ENCODE measurements at places on chromosomes 5 and 9.

DNA sequence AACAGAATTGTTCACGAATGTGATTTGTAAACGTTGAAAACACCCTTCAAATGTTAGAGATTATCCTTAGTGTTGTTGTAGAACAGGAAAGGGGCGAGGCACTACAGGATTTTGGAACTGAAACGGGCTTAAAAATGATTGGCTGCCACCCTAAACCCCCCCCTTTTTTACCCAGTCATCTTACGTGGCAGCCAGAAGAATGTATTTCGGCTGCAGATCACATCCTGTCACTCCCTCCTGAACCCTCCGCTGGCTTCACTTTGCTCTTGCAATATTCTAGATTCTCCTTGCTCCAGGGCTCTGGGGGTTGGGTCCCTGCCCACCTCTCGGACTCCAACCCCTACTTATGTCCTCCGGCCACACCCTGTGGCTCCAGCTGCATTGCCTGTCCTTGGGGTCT, 13.9 kb upstream of the UNC5A start:
- no peak for DNase-seq

GRCh38 chr5:134714120-134714519, 24.2 kb upstream of the CAMLG start:
- no peak for DNase-seq

DNA sequence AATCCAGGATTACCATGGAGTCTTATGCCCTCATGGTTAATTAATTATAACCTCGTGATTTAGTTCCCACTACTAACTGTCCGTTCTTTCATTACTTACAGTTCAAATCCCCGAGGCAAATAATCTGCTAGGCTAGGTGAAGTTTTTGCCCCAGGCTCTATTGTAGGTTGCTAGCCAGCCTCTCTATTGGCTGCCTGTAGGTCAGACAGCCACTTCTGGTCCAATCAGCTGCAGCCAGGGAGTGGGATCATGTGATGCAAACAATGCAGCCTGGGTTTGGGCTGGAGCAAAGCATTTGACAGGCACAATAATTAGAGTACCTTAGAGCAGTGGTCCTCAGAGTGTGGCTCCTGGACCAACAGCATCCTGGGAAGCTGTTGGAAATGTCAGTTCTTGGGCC, 17.7 kb downstream of the TMEM252 start:
- DNase-seq = no peak

- no peak for DNase-seq
Measured at GRCh38 chr9:95065224-95065623, 252.3 kb downstream of the FANCC start.

DNA sequence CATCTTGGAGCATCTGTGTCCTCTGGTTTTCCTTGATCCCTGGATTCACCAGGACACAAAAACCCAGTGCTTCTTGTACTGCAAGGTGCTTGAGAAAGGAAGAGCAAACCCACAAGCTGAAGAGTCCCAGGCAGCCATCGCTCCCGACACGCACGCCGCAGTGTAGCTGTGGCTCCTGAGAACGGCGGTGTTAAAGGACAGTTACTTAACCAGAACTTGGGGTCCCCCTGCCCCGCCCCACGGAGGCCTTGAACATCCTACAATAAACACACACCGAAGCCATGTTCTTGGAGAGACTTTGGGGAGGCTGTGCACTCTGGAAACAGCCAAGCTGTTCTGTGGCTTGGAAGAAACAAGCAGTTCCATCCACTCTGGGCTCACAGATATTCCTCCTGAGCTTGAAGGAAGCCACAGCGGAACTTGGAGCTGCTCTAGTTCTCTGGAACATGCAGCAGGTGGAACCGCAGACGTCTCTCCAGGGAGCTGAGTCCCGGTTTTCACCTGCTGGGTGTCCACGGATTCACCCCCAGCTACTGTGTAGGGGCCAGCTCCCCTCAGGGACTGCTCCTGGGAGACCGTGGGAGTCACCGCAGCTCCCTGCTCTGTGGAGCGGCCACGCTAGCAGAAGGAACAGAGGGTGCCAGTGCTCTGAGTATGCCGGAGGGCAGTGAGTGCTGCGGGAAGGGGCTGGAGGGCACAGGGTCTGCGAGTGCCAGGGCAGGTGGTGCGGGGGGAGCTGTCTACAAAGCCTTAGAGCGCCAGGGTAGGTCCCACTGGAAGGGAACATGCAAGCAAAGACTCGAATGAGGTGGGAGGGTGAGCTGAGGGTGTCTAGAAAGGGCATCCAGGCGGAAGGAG, 107.3 kb downstream of the ADAMTS2 start:
- no peak for DNase-seq

DNA sequence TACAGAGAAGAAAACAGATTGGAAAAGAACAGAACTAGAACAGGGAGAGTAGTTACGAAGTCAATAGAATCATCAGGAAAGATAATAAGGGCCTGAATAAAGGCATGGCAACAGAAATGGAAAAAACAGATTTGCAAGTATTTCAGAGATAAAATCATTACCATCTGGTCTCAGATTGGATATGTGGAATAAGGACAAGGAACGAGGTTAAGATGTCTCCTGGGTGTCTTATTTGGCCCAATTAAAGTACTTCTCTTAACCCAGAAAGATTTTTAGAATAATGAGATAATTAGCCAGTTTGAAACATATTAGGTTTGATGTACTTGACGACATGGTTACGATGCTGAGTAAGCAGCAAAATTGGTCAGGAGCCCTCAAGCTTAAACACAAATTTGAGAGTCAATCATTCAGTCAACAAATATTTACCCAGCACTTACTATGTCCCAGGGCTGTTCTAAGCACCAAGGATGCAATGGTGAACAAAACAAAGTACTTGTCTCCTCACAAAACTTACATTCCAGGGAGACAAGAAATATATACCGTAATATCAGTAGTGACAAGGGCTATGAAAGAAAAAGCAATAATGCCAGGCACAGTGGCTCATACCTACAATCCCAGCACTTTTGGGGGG, 18.3 kb downstream of the RICTOR start:
- DNase-seq = no peak

DNA sequence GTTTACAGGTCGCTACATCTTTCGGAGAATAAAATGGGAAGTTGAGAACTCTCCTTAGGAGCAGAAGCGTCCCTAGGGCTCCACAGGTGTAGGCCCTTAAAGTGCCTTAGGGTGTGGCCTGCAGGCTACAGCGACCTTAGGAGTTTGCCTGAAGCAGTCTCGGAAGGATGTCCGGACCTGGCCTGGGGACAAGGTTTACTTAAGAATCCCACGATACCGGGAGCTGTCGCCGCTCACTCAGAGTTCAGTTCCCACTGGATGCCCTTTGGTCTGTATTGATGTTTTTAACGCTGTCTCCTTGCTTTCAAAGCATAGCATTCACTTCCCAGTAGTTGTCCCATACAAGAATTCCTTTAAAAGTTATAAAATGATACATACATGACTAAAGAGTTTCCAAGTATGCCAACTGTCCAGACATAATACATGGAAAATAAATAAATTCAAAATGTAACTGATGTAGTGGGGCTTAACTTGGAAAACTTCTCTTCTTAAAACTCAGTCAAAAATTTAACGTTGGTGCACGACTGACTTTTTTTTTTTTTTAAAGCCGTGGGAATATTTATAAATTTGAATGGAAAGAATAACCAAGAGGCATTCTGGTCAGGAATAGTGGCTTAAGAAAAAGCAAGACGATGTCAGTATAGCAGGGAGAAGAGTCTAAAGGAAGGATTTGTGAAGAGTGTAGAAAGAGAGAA, 848 bp downstream of the RAD50 start:
- DNase-seq = no peak

- no peak for DNase-seq
Measured at GRCh38 chr5:180212363-180213255, 3.6 kb upstream of the RASGEF1C start.

- DNase-seq = no peak
Measured at GRCh38 chr9:97852001-97852398, 1.0 kb upstream of the FOXE1 start.

DNA sequence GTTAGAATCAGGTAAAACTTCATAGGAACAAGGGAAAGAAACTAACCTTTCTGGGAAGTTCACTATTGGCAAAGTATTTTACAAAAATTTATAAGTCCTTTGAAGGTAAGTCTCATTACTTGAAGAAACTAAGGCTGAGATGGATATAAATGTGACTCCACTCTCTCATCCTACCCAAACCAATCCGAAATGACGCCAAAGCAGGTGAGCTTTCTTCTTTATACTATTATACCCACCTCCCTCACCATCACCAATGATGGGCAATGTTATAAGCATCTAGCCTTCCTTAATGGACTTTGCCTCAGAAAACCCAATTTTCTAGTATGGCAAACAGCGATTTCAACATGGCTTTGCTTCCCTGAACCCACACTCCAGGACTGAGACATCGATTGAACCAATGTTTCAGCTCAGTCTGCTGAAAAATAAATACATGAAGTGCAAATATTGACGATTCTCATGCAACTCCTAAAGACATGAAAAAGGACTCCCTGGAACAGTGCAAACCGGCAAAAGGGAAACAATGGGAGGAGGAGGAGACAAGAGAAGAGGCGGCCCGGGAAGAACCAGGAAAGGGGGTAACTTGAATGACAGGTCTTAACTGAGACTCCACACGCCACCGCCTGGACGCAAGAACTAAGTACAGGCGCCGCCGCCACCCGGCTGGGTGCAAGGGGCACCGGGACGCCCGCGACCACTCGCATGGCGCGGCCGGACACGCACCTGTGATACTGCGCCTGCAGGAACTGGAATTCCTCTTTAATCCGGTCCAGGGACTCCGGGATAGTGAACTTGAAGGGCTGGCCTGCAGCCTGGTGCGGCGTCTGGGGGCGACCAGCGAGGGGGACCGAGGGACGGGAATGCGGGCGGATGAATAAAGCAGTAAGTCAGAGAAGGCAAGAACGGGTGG, 2.5 kb downstream of the TLE1 start:
- no peak for DNase-seq

- DNase-seq = no peak
Measured at GRCh38 chr5:93570294-93571113, 10.5 kb downstream of the NR2F1-AS1 start.

- no peak for DNase-seq
Measured at GRCh38 chr5:56985936-56986625, 34.2 kb upstream of the MIER3 start.

DNA sequence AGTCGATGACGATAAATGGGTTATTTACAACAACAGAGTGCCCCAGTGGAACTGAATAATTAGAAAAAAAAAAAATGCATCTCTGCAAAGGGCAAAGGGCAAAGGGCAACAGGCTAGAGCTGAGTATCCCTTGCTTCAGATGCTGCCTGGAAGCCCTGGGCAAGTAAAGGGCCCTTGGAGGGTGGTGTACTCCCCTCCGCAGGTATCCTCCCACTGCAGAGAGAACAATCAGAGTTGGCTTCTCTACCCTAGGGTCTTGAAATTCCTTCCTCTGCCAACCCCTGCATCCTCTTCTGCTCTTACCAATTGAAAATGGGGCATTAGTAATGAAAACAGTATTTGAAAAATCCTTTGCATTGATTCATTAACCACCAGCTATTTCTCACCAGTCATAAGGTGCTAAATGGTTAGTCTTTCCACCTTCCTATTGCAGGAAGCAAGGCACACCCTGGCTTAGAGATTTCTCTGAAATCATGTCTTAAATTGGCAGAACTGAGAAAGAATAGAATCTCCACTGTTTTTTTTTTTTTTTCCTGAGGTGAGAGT, 122.6 kb downstream of the SEMA6A start:
- no peak for DNase-seq

DNA sequence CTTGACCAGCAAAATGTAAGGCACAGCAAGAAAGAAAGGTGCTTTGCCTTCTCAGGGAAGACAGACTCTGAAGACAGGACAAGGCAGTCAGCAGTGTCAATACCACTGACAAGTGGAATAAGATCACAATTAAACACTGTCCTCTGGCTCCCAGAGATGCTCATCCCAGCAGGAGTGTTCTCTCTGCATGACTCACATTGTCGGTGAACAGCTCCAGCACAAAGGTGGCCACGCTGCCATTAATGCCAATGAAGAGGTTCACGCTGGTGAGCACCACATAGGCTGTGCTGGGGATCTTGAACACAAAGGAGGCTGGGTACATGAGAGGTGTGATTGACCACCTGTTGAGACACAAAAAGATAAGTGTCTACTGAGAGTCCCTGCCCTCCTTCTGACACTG, 31.9 kb downstream of the NIPSNAP3B start:
- DNase-seq = no peak

GRCh38 chr5:71751422-71751821, 32.3 kb downstream of the CARTPT start:
- no peak for DNase-seq

GRCh38 chr9:91951944-91952520, 2.0 kb upstream of the ROR2 start:
- DNase-seq = no peak

DNA sequence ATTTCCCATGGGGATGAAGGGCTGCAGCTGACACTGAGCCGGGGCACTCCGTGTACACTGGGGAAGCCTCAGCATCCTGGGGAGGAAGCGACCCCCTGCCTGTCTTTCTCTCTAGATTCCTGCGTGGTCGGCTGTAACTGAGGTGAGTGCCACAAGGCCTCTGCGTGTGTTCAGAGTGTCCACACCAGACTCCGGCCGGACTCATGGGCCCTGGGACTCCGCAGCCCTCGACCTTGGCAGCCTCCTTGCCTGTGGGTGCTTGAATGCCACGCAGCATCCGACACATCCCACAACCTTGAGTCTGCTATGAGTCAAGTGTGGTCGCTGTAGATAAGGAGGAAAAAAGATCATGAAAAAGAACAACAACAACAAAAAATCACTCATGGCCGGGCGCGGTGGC, 23.4 kb downstream of the PAEP start:
- no peak for DNase-seq

GRCh38 chr5:98460536-98460935, 312.9 kb upstream of the RGMB start:
- DNase-seq = no peak

- no peak for DNase-seq
Measured at GRCh38 chr9:84277646-84278045, 62.9 kb downstream of the SLC28A3 start.

GRCh38 chr9:134526584-134527477, 114.8 kb upstream of the COL5A1 start:
- DNase-seq = no peak

DNA sequence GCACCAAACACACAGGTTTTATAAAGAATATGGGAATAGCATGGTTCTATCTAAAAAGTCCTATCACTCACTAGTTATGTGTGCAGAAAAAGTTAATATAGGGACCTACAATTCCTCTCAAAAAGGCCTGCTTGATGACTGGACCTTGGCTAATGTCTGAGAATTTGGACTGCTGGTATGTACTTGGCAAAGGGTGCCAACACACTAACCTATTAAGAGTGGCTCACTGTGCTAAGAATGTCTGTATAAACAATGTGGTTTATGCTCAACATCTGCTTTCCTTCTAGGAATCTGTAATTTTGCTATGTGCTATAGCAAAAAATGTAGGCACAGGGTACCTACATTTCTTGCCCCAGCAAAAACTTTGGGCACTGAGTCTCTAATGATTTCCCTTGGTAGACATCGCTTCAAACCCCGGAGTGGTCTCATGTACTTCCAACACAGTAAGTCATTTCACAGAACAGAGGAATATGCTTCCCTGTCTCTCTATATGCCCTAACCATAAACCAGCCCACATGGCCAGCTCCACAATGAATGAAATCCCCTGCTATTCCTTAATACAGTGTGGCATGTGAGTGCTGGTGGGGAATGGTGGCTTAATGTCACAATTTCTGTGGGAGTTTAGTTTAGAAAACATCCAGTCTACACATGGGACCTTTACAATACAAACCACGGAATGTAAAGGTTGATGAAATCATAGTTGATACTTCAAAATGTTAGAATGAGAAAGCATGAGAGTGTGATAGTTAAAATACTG, 101.7 kb downstream of the UBAP2 start:
- DNase-seq = no peak

All from SK-N-MC (cell line).